Stromal cell of bone marrow (primary cell): ENCODE measurements at places on chromosomes 12 and 14.

GRCh38 chr12:130672089-130672820, 43.8 kb downstream of the RIMBP2 start:
- no peak for DNase-seq

DNA sequence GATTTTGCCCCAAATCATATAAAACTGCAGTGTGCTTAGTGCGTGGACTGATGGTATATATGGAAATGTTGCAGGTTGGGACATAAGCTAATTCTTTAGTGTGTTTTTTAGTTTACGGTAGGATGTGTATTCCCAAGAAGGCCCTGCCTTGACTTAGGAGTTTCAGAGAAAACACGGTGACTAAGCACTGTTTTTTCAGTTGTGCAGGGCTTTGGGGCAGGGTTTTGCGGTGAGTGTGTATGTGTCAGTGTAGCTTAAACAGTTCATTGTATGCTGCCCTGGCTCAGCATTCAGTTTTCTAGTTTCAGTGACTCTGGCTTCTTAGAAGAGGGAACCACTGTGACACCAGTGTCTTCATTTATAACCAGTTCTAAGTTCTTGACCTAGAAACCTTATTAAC, 101.2 kb downstream of the AKAP6 start:
- no peak for DNase-seq

GRCh38 chr12:123115409-123116121, 35.3 kb downstream of the PITPNM2 start:
- DNase-seq = peak; percentile 93

- no peak for DNase-seq
Observed at GRCh38 chr14:67377916-67378315, 17.8 kb downstream of the EIF2S1 start.

- DNase-seq = peak; percentile 70
Observed at GRCh38 chr12:53352331-53353256, 16.4 kb upstream of the SP7 start.

GRCh38 chr14:99225436-99226203, 46.4 kb downstream of the BCL11B start:
- no peak for DNase-seq

GRCh38 chr14:86780876-86781510, 1212.0 kb downstream of the GALC start:
- DNase-seq = no peak

DNA sequence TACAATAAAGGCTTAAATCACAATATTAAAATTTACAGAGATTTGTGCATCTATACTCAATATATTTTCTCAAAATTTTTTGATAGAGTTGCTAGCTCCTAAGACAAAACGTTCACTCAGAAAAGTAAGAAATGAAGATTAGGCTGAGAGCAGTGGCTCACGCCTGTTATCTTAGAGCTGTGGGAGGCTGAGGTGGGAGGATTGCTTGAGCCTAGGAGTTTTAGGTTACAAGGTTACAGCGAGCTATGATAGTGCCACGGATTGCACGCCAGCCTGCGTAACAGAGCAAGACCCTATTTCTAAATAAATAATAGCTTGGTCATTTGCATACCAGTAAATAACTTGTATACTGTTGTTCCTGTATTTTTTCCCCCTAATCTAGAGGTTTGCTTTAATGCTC, 35.0 kb upstream of the CFL2 start:
- no peak for DNase-seq
